ENCODE measurements at places on chromosomes 4 and X.
A peak's percentile ranks its signal among the peaks of the same experiment; 100 is the strongest.

- DNase-seq = no peak
These were observed 46.0 kb upstream of the MAN2B2 start for GRCh38 chr4:6529021-6529420.

DNA sequence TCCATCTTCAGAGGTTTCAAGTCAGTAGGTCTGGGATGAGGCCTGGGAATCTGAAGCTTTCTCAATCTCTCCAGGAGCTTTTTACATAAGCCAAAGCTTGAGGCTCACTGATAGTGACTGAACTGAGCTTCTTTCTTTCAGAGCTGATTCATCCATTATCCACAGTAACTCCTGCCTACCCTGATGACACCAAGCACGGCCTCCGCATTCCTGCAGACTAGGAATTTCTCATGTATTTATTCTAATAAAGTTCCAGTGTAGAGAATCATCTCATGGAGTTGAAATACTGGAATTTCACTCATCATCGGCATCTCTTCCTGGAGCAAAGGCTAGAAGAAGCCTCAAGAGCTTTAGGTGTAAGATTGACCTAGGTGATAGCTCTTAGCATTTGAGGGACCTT lies 12.1 kb upstream of the DCTD start:
- no peak for DNase-seq

GRCh38 chr4:124111922-124112321 lies 600.6 kb downstream of the ANKRD50 start:
- DNase-seq = no peak

GRCh38 chr4:145533001-145533400 lies 51.3 kb downstream of the SMAD1 start:
- DNase-seq = no peak

GRCh38 chr4:139619644-139620043 lies 46.0 kb upstream of the MGST2 start:
- peak; percentile 4 for DNase-seq

DNA sequence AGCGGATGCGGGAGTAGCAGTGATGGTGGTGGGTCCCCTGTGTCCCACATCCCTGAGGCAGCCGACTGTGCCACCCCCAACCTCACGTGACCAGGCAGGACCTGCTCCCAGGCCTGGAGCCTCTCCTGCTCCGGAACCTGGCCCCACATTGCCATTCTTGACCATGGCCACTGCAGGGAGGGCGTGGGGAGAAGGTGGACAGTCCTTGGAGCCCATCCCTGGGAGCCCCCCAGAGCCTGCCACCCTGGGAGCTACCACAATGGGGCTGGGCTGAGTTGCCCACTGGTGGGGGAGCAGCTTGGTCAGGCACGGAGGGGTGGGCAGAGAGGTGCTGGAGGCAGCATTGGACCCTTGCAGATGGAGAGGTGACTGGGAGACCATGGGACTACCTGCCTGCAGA lies 36.8 kb downstream of the TMPRSS11A start:
- DNase-seq = no peak

DNA sequence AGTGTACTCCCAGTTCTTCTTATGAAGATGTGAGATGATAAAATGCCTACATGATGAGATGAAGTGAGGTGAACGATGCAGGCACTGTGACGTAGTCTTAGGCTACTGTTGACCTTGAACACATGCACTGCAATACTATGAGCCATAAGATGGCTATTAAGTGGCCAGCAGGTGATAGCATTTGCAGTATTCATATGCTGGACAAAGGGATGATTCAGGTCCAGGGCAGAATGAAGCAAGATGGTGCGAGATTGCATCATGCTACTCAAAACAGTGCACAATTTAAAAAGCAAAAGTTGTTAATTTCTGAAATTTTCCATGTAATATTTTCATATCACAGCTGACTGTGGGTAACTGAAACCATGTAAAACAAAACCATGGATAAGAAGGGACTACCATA lies 781.4 kb downstream of the PCDH18 start:
- DNase-seq = no peak

DNA sequence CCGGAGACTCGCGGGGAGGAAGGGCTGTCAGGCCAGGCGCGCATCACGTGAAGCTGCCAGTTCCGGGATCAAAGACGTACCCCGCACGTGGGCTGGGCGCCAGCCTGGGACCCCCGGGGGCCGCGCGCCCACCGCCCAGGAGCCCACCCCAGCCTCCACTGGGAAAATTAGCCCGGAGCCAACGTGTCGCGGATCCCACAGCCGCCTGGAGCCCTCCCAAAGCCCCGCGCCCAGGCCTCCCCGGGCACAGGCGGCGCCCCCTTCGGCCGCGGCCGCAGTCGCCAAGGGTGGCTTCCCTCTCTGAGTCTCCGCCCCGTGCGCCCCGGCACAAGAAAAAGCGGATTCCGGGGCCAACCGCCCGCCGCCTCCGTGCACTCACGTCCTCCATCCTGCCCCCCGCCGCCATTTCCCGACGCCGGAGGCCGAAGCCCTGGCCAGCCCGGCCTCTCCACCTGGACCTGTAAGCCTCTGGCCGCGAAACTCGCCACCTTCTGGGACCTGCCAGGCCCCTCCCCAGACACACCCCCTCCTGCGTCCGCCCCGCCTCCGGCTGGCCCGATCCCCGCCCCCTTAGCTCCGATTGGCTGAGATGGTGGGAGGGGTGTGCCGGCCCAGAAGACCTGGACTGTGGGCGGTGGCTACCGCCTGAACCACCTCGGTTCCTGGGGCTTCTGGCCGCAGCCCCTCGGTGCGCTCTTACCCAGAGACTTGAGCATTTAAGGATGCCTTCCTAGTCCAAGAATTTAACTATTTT lies at the start of gene TMEM192:
TMEM192 (minus strand) TSS at position 493 of the 754 bp plus-strand sequence; CDS start at position 406, 87 bp downstream.
- peak; percentile 90 for DNase-seq

GRCh38 chr4:24511371-24512063 lies 72.8 kb downstream of the DHX15 start:
- DNase-seq = no peak

- DNase-seq = no peak
These were observed at the start of gene MGARP for GRCh38 chr4:139279760-139280620. MGARP (minus strand) TSS chr4:139280225; CDS start chr4:139280158, 67 bp downstream.

GRCh38 chr4:17166954-17167353 lies 268.5 kb upstream of the LDB2 start:
- no peak for DNase-seq

DNA sequence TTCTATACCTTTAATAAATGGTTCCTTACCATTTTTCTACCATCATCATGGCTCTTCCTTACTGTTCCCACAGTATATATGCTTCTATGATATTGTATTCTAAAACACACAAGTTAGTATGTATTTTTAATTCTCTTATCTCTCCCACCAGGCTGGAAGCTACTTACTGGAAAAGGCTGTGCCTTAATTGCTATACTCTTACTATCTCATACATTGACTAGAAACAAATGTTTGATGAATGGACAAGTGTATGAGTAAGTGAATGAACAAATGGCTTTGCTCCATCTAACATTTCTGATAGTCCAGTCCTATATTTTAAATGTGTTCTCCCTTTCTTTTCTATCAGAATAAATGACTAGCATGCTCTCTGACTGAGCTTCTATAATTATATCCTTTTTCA lies 320.8 kb upstream of the RASGEF1B start:
- no peak for DNase-seq

DNA sequence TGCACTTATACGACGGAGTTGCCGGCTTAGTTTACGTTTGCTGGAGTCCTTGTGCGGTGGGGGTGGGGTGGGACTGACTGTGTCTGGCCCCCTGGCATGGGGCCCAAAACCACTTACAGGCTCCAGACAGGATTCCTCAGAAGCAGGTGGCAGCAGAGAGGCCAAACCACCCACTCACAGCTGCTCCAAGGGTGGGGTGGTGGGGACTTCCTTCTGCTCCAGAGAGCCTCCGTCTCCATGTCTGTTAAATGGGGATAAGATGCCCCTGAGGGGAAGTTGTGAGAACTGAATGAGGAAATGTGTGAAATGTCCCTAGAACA lies 36.7 kb downstream of the PSAPL1 start:
- DNase-seq = no peak

- peak; percentile 6 for DNase-seq
These were observed 72.7 kb downstream of the KDM6A start for GRCh38 chrX:44945736-44946135.

DNA sequence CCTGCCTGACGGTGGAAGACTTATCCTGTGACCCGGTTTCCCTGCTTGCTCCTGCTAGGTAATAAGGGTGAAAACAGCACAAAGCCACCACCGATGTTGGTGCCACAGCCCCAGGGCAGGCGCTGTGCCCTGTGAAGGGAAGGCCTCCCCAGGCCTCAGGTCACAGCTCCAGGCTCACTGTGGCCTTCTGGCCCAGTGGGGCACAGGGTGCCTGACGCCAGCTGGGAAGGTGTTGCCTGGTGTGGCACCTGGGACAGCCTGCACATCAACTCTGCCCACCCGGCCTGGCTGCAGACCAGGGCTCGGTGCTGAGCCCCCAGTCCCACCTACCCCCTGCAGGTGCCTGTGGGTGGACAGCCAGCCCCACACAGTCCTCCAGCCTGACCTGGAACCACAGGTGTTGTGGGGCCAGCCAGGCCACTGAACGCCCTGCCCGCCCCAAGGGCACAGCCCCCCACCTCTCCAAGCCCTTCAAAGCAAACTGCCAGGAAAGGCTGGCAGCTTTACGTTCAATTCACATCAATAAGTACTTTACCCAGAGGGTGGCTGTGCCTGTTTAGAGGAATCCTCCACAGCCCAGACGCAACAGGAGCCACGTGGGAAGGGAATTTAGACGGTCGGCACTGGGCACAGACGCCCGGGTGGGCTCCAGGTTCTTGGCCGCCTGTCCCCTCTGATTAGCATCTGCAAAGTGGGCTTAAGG lies 54.3 kb downstream of the ZFYVE28 start:
- no peak for DNase-seq

DNA sequence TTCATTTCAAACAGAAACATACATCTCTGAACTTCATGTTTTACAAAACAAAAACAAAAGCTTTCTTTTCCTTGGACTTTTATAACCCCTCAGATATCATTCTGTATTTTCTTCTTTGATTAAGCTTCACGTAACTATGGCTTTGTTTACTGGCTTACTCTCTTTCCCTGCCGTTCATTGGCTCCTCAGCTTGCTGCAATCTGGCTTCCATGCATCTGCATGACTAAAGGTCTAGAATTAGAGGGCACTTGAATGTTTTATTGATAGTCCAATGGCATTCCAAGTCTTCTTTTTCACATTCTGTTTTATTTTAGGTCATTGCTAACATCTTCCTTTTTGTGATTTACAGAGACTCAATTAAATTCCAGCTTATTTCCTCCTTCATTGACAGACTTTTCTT lies 487.6 kb downstream of the GRXCR1 start:
- no peak for DNase-seq

DNA sequence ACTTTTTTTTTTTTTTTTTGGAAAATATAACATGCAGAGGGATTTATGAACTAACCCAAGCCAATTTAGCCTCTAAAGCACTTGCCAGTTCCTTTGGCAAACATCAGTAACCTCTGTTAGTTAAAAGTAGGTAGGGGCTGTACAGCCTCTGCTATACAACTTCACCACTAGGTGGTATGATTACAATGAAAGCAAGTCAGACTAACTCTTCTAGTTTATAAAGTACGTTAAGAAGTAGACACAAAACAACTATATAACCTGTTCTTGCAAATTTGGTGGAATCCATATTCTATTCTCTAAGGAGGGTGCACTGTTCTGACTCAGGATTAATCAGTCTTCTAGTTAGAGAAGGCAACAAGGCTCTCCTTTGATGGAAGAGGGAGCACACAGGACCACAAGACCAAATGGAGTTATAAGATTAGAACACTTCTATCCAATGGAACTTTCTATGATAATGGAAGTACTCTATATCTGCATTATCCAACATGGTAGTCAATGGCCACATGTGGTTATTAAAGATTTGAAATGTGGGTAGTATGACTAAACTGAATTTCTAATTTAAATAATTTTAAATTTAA lies 12.8 kb downstream of the AIMP1 start:
- peak; percentile 16 for DNase-seq

DNA sequence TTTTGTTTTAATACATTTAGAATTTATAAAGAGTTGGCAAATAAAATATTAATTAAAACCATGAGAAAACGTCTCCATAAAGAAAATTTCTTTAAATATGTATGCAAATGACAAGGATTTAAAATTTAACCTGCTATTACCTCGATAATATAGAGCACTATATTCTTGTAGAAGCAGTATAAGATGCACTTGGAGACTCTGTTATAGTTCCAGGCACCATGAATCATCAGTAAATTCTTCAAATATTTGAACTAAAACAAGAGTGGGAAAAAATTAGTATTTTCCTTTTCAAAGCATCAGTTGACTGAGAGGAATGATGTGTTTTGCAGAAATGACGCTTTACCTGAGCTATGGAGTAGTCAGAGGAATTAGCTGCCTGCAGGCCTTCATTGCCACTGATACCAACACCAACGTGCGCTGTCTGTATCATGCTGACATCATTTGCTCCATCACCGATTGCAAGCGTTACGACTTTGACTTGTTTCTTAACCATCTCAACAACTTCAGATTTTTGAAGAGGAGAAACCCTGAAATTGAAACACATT lies 67.3 kb downstream of the SHISA3 start:
- DNase-seq = no peak

- DNase-seq = no peak
These were observed 127.3 kb upstream of the NKX1-1 start for GRCh38 chr4:1533501-1534064.

GRCh38 chrX:36434522-36434921 lies 515.0 kb downstream of the CFAP47 start:
- DNase-seq = no peak

DNA sequence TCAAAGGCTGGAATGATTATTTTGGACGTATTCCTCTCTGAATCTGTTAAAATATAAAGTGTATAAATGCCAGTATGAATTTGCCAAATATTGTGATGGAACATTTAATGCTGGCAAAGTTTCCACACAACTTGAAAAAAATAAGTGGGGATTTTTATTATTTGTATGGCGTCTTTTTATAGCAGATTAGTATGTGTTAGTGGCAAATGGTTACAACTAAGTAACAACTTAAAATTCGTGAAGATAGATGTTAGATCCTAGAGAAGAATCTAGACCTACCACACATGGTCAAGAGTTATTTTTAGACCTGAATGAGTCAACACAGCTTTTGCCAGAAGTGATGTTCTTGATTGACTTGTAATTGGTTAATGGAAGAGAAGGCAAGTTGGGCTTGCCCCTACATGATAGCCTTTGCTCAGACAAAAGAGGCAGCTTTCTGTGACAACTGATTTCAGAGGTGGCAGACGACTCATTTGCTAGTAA lies 4.8 kb downstream of the CPE start:
- no peak for DNase-seq

DNA sequence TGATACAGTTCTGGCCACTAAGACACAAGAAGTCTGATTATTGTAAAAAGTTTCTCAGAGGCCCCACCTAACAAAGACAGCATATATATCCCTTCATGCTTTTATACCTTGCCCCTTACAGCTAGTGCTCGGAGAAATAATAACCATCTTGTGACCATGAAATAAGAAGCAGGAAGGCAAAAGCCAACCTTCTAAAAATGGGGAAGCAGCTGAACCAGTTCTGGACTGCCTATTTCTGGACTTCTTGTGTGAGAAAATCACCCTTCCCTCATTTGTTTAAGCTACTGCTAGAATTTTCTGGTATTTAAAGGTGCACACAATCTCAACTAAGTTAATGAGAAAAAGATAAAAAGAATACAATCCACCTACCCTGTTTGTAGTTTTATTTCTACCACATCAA lies 87.5 kb downstream of the CNOT6L start:
- no peak for DNase-seq

GRCh38 chrX:11504234-11504633 lies 161.5 kb downstream of the ARHGAP6 start:
- no peak for DNase-seq
